ENCODE measurements at places on chromosomes 5 and 9.

DNA sequence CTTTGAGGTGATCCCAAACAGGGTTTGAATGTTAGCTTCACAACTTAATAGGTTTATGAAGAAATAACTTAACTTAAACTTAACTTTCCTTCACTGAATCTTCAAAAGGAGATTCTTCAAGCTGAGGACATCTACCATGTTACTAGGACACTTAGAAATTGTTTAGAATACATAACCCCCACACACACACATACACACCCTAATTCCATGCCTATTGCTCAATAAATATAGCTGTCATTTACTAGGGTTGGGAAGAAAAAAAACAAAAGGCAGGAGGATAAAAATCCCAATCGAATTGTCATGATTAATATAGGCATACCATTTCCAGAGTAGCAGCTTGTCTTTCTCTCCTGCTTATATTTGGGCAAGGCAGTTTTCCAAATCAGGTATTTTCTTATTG, 68.3 kb downstream of the ALDH1A1 start:
- DNase-seq: no peak

GRCh38 chr5:99037668-99038067, 108.9 kb upstream of the CHD1 start:
- DNase-seq: no peak

DNA sequence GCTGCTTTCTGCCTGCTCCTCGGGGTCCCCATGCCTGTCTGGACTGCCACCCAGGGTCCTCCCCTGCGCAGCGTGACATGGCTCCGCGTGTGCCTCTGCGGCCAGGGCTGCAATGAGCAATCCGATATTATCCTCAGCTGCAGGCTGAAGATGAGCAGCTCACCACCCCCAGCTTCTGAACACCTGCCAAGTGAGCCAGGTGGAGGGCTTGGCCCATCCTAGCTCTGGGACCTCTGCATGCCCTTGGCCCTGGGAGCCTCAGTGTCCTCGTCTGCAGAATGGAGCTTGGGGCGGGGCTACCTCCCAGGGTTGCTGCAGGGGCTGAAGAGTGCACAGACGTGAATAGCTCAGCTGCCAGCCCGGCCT, 4.1 kb upstream of the MYMK start:
- DNase-seq: no peak

- no peak for DNase-seq
These were observed 211.9 kb downstream of the MEF2C start for GRCh38 chr5:88671106-88671504.

- DNase-seq: no peak
These were observed 342.4 kb downstream of the KIAA0825 start for GRCh38 chr5:94276048-94276447.

DNA sequence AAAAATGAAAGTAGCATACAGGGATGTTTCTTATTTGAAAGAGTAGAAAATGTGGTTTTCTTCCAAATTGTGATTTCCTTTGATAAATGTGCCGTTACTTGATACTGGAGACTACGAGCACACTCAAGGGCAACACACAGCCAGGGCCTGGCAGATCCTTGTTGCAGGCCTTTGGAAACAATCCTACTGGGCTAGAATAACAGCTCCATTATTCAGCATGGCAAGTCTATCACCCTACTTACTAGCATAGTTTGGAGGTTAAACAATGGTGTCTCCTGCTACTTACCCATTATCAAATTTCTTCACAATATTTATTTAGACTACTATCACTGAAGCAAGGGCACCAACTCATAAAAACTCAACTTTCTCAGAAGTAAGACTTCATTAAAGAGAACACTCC, 140.8 kb upstream of the ZNF608 start:
- no peak for DNase-seq

DNA sequence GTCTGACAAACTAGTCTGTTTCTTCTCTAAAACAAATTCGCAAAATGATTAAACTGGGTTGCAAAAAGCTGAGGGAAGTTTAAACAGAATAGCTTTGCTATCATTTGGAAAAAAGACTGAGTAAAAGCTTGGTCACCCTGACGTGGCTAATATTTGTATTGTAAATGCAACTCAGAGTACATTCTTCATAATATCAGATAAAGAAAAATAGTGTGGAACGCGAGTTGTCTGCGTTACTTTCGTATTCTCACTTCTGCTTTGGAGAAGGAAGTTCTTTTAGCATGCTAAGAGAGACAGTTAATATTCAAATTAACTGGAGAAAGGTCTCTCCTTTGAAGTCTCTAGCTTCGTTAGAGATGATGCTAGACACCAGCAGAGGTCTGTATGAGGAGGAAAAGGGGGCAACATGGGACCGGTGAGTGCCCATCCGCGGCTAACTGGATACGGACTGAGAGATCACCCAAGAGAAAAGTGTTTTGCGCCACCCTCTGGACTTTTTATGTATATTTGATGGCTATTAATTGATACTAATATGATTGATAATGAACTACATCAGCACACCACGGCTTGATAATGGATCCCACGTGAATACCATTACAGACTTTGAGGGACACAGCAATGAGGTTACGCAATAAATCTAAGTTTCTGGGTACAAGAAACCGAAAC, 2.9 kb upstream of the CNTRL start:
- DNase-seq: no peak

GRCh38 chr9:4035777-4036176, 264.1 kb downstream of the GLIS3 start:
- no peak for DNase-seq

- no peak for DNase-seq
These were observed 108.0 kb upstream of the RAD23B start for GRCh38 chr9:107175041-107175440.

GRCh38 chr9:72955126-72955455, 2.2 kb upstream of the ALDH1A1 start:
- DNase-seq: no peak

DNA sequence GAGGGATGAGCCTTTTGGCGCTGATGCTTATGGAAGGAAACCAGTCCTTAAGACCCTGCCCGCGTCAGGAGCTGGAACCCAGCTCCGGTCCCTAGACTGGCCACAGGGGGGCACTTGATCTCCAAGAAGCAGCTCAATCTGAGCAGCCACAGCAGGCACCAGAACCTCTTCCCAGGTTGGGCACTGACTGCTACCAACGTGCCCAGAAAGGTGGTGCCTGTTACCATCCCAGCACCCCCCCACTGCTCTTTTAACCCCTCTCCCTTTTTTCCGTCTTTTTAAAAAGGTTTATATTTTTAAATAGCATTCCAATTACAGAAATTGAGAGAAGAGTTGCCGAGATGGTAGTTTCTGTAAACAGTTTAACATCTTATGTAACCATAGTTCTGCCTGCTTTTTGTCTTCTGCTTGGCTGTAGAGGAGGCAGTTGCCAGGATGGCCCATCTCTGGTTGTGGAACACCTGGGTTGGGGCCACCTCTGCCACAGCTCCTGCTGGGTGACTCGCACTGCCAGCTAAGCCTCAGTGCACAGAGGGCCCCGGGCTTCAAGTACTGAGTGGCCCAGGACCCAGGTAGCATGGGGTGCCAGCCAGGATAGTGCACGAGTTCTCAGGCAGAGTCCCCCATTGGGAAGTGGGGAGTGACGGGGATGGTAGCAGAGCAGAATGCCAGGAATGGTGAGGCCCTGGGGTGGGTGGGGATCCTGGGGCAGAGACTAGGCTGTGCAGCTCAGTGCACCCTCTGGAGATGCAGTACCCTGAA, 62.8 kb downstream of the PFDN1 start:
- peak; percentile 6 for DNase-seq

- no peak for DNase-seq
These were observed 213.8 kb downstream of the ARHGAP26 start for GRCh38 chr5:142984011-142984410.

GRCh38 chr9:11326231-11326630, 713.4 kb upstream of the PTPRD start:
- DNase-seq: no peak

DNA sequence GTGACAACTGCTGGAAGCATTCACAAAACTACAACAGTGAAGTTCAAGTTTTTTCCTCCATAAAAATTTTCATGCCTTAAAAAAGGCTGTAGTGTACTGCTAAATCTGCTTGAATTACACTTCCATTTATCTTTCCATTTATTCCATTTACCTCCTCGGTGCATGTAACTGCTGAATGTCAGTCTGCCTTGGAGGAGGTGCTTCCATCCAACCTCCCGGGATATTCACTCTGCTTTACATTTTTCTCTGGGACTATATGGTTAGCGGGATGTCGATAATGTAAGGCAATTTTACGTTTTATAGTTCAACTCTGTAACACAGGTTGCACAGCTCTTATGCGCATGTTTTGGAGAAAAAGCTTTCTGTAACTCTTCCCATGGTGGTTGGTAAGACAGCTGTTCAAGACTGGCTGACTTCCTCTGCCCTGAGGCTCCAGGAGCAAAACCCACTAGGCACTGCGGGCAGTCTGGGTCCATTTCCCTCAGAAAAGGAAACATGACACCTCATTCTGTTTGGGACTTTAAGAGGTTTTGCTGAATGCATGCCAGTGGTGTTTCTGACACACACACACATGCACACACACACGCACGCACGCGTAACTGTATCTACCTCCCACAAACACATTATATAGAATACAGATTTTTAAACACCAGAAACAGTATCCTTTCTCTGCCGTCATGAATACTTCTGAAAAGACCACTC, 66.1 kb downstream of the SPTLC1 start:
- DNase-seq: no peak

- no peak for DNase-seq
These were observed 597.3 kb upstream of the SGCD start for GRCh38 chr5:155729684-155730059.

GRCh38 chr5:154860123-154860522, 1.7 kb downstream of the CNOT8 start:
- no peak for DNase-seq

DNA sequence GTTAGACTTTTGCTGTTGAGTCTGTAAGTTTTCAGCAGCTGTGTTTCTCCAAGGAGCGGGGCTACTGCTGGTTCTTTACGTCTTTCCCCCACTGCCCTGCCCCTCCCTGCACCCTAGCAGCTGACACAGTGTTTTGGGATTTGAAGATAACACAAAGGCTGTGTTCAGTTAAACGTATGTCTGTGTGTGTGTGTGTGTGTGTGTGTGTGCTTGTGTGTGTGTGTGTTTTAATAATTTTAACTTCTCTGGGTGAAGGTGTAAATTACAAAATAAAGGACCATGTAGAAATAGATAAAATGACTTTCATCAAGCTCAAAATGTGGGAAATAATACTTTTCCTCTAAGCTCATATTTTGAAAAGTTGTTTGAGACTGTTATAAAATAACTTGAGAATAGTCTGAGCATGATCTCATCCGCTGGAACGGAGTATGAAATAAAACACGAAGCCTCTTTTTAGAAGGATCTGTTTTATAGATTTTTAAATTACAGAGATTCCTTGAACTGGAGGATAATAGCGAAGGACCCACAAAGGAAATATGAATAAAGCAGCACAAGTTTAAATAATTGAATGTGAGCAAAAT, 10.9 kb downstream of the ABL1 start:
- DNase-seq: no peak

DNA sequence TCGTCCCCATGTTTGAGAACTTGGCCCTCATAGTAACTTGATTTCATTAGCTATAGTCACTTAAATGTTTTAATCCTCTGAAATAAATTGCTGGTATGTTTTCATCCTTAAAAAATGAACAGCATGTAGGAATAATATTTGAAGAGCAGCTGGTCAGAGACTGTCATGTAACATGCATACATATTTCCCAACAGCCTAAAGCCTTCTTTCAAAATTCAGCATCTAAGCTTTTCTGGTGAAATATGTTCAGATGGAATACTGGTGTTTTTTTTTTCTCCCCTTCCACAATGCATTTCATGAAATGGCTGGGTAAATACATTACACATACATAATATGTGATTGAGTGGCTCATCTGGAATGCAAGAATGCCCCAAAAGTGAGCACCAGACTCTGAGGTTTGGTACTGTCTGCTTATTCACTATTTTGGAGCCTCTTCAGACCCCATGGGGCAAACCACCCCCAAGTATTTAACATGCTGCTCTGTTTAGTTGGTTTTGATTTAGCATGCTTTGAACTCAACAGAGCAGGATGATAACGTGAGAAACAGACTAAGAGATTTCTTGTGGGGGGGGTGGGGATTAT, 94.0 kb downstream of the SMARCA2 start:
- DNase-seq: no peak

DNA sequence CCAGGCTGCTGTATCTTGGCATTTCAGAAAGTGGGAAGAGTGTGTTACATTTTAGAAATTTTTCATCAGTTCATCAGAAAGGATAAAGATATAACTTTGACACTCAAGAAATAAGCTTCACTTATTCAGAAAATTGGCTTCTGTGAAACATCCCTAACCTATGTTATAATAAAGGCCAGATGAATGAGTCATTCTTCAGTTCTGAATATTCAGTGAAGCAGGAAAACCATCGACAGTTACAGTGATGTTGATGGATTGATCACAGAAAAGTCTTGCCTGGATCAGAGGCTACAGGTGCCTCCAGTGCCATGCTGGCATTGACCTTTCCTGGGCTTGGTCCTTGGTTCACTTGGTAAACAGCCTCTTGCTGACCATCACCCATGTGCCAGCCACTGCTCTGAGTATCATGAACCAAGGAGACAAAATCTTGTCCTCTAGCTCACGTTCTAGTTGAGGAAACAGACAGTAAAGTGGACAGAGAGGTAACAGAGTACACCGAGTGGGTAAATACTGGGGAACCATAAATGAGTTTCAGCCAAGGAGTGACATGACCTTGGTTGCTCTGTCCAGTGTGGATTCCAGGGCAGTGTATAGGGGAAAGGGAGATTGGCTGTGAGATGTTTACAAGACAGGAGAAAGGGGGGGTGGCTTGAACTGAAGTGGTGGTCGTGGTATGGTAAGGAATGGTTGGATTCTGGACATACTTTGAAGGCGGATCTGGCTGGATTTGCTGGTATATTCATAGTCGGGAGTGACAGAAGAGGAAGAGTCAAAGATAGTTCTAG, 98.6 kb downstream of the AMBP start:
- no peak for DNase-seq

DNA sequence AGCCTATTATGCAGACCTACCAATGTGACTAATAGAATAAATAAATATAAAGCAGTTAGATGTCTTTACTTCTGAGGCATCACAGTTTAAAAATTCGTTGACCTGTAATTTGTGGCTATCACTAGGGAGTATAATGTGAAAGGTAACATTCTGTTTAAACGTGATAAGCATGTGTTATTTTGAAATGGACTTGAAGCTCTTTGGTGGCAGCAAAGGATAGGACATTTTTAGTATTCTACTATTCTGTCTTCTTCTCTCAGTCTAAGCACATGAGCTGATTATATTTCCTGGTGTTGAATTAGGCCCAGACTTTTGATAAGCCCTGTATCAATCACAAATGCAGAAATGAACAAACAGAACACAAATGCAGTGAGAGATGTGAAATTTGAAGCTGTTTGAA, 974.0 kb upstream of the CDH10 start:
- no peak for DNase-seq

DNA sequence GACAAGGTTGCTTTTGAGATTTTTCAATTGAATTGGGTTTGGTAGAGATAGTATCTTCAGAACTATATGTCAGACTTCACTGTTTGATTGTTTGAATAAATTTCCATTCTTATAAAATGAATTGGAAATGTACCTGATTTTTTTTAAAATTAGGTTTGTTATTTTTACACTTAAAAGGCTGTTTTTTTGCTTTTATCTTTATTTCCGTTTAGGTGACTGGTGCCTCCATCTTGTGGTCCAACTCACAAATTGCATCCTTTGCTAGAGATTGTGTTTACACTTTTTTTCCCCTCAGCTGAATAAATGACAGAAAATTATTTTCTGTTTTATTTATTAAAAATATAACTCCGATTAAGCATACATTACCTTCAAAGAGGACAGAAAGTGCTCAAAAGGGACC, 15.6 kb downstream of the NDUFAF2 start:
- DNase-seq: peak; percentile 4
